Gastroesophageal sphincter (tissue), 4 donors: ENCODE measurements at places on chromosomes 3 and 15.

DNA sequence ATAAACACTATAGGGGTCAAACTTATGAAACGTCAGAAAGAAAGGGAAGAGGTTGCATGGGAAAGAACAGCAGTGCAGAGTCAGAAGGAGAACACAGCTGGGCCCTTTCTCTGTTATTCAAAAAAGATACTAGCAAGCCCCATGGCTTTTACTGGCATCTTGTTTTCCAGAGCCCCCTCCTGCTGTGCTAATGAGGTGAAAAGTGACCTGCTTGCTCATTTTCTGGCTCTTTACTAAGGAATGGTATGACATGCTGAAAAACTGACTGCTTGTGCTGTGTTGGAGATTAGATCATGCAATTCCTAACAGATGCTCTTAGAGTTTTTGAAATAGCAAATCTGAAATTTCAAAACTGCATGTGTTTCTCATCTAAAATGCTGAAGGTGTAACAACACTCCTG, 541.6 kb upstream of the ALCAM start:
- no peak for ATAC-seq

DNA sequence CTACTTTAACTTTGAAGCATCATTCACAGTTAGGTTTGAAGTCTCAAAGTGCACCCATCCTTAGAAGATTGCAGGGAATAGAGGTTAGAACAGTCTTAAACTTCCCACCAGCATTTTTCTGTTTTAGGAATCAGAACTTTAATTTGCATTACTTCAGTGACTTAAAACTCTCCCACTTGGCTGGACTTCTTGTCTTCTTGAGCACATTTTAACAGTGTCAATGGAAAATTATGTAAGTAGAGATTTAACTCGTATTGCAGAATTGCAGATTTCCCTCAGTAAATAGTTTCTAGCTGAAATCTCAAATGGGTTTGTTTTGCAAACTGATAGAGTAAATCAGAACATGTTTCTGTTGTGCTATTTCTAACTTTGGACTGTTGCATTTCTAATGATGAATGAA, 369.6 kb downstream of the OTOL1 start:
- ATAC-seq = no peak

DNA sequence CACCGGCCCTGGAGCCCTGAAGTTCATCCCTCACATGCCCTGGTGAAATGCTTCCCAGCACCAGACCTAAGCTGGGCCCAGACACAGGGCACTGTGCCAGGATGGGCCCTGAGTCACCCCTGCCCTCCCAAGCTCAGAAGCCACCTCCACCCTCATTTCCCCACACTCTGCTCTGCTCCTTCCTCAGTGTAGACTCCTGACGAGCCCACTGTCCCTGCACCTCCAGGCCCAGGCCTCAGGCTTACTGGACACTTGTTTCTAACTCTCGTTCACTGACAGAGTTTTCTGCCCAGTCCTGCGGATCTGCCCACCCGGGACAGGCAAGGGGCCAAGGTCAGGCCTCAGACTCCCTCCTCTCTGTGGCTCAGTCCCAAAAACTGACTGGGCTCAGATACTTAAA, 112.6 kb upstream of the RNF7 start:
- no peak for ATAC-seq

DNA sequence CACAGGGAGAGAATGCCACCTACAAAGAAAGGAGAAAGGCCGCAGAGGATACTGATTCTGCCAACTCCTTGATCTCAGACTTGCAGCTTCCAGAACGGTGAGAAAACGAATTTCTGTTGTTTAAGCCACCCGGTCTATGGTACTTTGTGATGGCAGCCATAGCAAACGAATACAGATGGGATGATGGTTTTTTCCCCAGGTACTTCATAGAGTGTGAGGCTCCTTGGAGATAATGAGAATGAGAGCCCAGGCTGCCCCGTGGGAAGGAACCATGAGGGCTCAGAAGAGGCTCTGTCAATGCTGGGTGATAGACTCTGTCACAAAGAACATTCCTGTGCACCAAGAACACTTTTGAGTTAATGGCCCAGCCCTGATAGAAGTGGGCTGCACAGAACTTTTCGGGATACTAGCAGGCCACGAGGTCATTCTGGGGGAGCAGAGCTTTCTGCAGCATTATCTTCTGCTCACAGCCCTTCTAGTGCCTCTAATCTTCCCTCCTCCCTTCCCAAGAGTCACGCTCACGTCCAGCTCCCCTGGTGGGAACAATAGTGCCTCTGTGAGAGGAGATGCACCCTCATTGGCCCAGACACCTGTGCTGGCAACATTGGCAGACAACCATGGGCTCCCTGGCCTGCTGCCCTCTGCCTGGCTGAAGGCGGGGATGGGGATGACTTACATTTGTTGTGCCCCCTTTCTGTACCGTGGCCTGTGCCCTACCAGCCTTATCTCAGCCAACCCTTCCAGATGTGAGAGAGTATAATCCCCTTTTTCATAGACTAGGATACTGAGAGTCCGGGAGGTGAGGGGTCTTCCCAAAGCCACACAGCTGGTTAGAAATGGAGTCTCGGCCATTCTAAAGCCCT, 5.2 kb upstream of the RLBP1 start:
- no peak for ATAC-seq

DNA sequence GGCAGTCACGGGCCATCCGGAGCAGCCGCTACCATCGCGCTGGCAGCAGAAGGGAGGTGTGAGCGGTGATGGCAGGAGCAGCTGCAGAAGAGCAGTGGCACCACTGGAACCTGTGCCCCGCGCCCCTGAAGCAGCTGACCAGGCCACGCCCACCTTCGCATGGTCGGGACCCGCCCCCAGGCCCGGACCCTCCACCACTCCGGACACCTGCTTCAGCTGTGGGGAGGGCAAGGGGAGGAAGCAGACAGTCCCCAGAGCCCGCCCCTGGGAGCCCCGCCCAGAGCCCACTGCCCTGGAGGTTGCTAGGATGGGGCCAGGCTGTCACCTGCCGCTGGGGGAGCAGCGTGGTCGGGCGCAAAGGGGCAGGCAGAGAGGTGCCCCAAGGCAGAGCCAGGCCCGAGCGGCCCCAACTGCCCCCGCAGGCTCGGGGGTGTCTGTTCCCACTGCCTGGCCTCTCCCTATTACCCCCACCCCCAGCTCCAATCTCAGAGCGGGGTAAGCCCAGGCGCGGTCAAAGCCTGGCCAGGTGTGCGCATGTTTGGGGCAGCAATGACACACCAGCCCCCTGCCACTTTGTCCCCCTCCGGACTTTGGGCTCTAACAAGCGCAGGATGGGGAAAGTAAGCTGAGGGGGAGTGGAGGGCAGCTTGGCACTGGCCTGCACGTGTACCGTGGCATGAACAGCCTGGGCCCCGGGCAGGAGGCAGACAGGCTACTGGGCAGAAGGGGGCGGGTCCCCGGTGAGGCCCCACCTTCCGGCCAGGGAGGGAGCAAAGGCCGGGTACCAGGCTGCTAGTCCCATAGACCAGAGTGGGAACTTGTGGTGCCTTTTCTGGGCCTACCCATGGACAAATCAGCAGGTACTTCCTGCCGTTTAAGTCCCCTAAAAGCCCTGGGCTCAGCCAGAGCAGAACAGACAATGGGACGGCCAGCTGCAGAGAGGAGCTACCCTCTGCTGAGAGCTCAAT, 8.7 kb downstream of the SPCS1 start:
- ATAC-seq = no peak

- no peak for ATAC-seq
Observed at GRCh38 chr3:59380146-59380545, 330.3 kb upstream of the CFAP20DC start.

DNA sequence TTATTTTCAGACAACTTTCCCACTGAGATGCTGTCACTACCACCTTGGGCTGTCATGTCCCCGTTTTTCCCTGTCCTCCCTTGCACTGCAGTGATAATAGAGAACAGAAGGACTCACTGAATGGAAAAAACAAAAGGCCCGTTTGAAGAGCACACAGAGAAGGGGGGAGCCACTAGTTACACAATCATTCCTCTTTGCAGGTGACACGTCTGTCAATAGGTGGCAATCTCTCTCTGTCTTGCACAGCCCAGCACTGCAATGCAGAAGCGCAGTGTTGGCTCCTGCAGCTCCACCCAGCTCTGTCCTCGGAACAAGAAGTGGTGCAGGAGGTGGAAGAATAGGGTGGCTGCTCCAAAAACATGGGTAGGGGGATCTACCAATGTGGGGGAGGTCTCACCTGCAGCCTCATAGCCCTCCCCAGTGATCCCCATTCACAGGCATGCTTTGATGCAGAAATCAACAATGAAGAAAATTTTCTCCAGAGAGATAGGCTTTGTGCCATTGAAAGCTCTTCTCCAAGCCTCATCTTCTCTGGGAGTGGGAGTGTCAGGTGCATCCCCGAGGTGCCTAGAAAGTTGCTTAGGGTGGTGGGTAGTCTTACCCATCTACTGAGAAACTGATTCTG, 31.8 kb downstream of the FSTL1 start:
- ATAC-seq = no peak

GRCh38 chr3:156416846-156417558, 137.9 kb downstream of the SSR3 start:
- no peak for ATAC-seq
